ENCODE measurements at places on chromosomes 1 and 21.

DNA sequence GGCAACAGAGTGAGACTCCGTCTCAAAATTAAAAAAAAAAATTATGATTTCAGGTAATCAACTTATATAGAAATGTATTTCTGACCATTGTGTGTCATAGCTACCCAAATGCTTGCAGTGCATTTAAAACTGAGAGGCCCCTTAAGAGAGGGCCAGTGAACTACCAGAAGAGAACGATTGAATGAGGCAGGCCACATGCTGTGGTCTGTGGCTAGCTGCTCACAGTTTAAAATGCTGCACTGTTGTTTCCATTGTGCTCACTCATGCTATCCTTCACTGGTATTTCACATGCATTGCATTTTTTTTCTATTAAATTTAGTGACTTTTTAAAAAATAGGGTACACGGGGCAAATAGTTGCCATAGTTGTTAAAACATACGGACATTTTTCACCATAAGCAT lies 26.0 kb downstream of the CHML start:
- DNase-seq, result no peak

DNA sequence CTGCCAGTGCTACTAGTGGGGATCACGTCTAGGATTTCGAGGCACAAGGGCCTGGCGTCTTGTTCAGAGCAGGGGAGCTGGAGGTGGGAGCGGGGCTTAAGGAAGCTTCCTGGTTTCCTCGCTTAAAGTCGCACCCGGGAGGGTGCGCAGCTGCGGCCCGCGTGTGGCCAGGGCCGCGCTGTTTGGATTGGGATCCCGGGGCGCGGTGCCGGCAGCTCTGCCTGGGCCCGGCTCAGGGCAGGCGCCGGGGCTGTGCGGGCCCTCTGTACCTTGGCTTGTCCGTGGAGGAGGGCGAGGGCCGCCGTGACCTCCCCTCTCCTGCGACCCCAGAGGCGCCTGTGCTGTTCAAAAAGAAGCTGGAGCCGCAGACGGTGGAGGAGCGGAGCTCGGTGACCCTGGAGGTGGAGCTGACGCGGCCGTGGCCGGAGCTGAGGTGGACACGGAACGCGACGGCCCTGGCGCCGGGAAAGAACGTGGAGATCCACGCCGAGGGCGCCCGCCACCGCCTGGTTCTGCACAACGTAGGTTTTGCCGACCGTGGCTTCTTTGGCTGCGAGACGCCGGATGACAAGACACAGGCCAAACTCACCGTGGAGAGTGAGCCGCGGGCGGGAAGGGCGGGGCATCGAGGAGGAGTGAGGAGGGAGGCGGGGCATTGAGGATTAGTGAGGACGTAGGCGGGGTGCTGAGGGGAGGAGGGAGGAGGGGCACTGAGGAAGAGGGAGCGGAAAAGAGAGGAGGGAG lies 67.8 kb downstream of the OBSCN start:
- DNase-seq, result peak; percentile 84

GRCh38 chr1:223249854-223250631 lies 107.0 kb upstream of the TLR5 start:
- DNase-seq, result no peak

DNA sequence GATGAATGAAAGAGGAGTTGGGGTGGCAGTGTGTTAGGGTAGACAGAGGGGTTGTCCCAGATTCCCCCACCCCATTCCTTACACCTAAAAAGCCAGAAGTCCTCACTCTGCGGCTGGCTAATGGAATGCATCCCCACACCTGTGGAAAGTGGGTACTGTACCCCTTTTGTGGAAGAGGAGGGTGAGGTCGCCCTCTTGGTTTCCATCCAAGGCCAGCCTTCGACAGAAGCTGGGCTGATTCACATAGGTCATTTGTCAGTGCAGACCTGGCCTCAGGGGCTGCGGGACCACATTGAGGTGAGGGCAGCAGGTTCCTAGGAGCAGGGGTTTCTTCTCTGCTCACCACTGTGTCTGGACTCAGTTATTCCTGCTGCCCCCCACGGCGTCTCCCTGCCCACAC lies 671.6 kb downstream of the MATN1 start:
- DNase-seq, result no peak

All from NCI-H1694 (cell line).